Dermis blood vessel endothelial cell (primary cell): ENCODE measurements at places on chromosomes 1 and 21. TPM values are rescaled to one million over a fixed set of nuclear protein-coding genes. Genes with fewer than 3 reads are reported as not detected.
A peak's percentile ranks its signal among the peaks of the same experiment; 100 is the strongest.

SMCP gene
- total RNA-seq: not detected in 2 replicates

SLC26A9 gene
- total RNA-seq: 0.09 TPM in 1 of 2 replicates, not detected in the other

KCNC4 gene
- 5.1 and 5.8 TPM in 2 replicates for total RNA-seq

DNA sequence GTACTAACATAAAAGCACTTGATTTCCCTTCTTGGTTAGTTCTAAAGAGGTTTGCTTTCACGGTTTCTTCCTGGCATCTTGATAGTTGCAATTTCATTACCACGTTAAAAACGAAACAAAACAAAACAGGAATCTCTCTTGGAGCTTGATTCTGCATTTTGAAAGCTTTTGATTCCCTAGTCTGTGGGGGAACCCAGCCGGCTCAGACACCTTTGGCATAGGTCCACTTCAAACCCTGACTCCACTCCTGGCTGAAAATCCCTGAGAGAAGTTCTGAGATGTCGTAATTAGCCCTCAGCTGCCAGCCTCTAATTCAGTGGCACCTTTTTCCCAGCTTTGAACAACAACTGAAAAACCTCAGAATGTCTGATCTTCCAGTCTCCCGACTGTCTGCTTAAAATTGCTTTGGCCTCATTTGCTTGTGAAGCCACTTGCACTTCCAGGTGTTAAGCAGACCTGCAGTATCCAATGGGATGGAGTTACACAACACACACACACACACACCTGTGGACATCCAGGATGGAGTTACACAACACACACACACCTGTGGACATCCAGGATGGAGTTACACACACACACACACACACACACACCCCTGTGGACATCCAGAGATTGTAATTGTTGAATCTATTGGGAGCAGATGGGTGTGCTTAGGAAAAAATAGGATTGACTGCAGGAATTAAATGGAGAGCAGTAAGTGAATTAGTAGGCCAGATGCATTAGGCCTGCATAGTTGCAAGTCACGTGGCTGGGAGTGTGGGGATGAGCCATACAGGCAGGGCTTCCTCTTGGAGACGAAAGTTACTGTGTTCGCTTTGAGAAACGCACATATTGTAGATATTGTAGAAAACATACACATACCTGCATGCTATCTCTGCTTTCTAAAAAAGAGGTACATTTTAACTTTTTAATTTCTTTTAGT lies 285.6 kb upstream of the FMN2 start:
- DNase-seq: no peak

- DNase-seq: peak; percentile 58
Measured at GRCh38 chr1:31297277-31298247, 730 bp downstream of the ZCCHC17 start.

- no peak for DNase-seq
Measured at GRCh38 chr1:60129911-60130310, 56.3 kb upstream of the C1orf87 start.

GRCh38 chr1:218080863-218081262 lies 204.2 kb upstream of the RRP15 start:
- no peak for DNase-seq
